ENCODE measurements at places on chromosomes 12 and 14. TPM values are rescaled to one million over a fixed set of nuclear protein-coding genes. Genes with fewer than 3 reads are reported as not detected.

STYK1 gene
- total RNA-seq, result 7.8 TPM

CLEC4C gene
- total RNA-seq, result not detected

ERBB3 gene
- 71.9 TPM for total RNA-seq

NUAK1 gene
- 3.4 TPM for total RNA-seq

CLEC9A gene
- total RNA-seq, result not detected

GRCh38 chr14:93943052-93943451, 15.9 kb downstream of the FAM181A start:
- H3K36me3 ChIP-seq, result no peaks in the 10 kb centered on the region
- no peaks in the 10 kb centered on the region for H3K27me3 ChIP-seq

DNA sequence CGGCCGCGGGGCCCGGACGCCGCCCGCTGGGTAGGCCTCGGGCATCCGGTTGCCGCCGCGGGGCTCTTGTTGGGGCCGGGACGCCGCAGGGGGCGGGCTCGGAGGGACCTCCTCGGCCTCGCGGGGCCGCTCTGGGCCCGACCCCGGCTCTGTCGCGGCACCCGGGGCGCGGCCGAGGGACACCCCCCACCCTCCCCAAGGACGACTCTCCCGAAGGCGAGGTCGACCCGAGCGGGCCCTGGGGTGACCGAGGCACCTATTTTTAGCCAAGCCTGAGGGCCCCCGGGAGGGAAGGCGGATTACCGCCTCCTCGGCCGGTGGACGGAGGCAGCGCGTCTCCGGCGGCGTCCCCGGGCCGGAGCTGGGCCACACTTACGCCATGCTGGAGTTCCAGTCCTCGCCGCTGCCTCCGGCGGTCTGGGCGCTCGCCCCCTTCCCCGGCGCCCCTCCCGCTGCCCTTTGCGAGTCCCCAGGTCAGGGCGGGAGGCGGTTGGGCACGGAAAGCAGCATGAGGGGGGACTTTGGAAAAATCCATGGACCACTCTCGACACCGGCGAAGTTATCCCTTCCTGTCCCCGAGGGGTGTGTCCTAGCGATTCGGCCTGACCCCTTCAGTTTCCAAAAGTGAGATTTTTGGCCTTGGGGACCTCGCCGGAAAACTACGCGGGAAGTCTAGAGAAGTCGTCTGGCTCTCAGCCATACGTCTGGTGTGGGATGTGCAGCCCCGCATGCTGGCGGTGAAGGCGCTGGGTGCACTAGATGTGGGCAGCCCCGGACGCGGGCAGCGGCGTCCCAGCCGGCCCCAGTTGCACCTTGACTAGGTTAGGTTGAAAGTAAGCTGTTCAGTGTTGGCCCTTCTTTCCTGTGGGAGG, 699 bp downstream of the KTN1 start:
- no peaks in the 10 kb centered on the region for H3K36me3 ChIP-seq
- H3K27me3 ChIP-seq, result no peaks in the 10 kb centered on the region
- peak overlapping the region; percentile 96 for H3K4me3 ChIP-seq
- H3K27ac ChIP-seq, result peak overlapping the region; percentile 98
- no peak for DNase-seq

DNA sequence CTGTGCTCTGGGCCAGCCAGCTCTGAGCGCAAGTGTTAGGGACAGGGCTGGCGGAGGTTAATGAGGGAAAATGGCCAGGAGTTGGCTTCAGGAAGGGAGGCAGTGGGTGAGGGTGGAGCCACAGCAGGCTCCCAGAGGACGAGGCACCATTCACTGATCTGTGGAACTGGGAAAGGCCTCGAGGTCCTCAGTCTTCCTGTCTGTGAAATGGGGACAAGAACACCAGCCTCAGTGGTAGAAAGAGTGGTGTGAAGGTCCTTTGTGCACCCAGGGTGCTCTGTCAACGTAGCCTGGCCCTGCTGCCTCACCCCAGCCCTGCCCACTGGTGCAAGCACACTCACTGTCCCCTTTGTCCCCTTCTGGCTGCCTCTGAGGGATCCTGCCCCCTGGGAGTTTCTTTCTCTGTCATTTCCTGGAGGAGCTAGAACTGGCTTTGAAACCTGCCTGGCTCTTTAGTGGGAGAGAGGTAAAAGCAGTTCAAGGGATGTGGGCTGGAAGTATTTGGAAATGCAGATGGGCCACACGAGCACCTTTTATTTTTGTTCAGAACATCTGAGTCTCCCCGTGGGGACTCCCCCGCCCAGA, 25.0 kb downstream of the SYNDIG1L start:
- H3K36me3 ChIP-seq, result no peaks in the 10 kb centered on the region
- peak overlapping the region; percentile 7 for H3K4me3 ChIP-seq
- no peak for DNase-seq

- DNase-seq, result no peak
- H3K27ac ChIP-seq, result peak overlapping the region; percentile 84
- peak overlapping the region; percentile 37 for H3K4me3 ChIP-seq
- H3K27me3 ChIP-seq, result no peaks in the 10 kb centered on the region
- H3K36me3 ChIP-seq, result no peaks in the 10 kb centered on the region
Observed at GRCh38 chr12:46660719-46661109, 165.1 kb downstream of the SLC38A4 start.

DNA sequence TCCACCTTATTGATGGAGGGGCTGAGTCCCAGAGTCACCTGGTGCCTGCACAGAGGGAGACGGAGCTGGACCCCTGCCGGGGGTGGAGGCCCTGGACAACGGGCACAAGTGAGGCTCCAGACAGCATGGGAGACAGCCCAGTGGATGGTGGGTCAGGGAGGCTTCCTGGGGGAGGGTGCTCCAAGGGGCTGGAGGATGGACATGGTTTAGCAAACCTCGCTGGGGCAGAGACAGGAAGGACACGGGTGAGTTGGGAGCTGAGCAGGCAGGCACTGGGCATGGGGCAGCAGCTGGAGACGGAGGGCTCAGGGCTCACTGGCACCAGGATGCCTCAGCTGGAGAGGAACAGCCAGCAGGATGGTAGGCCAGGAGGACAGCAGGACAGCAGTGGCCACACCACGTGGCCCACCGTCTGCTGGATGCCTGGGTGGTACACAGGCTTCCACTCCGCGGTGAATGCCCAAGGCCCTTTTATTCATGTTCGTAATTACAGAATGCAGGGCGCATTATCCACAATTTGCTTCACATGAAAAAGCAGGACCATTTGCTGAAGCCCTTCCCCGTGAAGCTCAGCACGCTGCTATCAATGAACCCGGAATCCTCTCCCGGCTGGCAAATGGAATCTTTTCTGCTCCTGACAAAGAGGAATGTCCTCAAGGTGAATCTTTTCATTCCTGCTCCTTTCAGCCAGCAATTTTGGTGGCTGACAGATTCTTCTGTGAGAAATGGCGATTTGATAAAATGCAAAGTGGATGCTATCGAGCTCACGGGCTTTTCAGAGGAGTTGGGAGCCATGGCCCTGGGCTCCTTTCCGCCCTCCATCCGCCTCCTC, 138.1 kb upstream of the C14orf180 start:
- H3K4me3 ChIP-seq, result no peak overlapping the region
- no peak for DNase-seq
- no peak overlapping the region for H3K27ac ChIP-seq
- H3K27me3 ChIP-seq, result no peaks in the 10 kb centered on the region

- H3K4me1 ChIP-seq, result peaks cover 12% of the 10 kb centered on the region
- DNase-seq, result no peak
- no peak overlapping the region for H3K27ac ChIP-seq
- H3K4me3 ChIP-seq, result no peak overlapping the region
Observed at GRCh38 chr12:52305921-52306705, 14.8 kb upstream of the KRT81 start.

- DNase-seq, result no peak
- H3K36me3 ChIP-seq, result no peaks in the 10 kb centered on the region
- no peak overlapping the region for H3K27ac ChIP-seq
- H3K4me1 ChIP-seq, result no peaks in the 10 kb centered on the region
- H3K27me3 ChIP-seq, result no peaks in the 10 kb centered on the region
Observed at GRCh38 chr12:45668641-45669040, 60.9 kb upstream of the ARID2 start.

All from esophagus squamous epithelium (tissue), 5 donors.